ENCODE measurements at places on chromosomes 11 and 22.
A peak's percentile ranks its signal among the peaks of the same experiment; 100 is the strongest.

DNA sequence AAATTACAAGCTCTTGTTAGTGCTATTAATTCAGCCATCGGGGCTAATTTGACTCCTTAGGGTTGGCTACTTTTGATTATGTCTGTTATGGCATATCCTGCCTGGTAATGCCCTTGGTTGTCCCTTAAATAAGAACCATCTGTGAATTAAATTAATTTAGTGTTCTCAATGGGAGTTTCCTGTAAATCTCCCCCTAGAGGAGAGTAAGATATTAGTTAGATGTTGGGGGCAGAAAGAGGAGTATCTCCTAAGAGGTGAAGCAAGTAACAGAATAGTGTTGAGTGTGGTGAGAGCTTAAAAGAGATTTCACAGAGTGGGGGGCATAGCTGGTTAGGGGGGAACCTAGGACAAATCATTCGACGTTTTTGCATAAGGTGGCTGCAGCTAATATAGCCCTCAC lies 1126.9 kb downstream of the JRKL start:
- DNase-seq: peak; percentile 7

DNA sequence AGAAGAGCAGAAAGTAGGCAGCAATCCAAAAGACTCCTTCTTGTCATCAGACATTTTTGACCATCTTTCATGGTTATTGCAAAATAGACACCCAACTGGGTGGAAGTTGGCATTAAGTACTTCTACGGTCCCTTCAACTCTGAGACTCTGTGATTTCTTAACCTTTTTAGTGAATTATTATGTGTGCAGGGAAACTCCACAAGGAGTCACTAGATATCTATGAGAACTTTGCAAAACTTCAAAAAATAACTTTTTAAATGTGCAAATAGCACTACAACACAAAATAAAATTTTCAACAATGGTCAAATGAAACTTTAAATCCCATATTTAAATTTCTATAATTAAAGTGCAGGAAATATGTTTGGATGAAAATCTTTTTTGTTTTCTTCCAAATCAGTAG lies 88.7 kb downstream of the SLC17A6 start:
- no peak for DNase-seq

- DNase-seq: no peak
These were observed 59.1 kb upstream of the MPEG1 start for GRCh38 chr11:59271811-59272327.

GRCh38 chr11:76107971-76108370 lies 98.3 kb downstream of the WNT11 start:
- no peak for DNase-seq

DNA sequence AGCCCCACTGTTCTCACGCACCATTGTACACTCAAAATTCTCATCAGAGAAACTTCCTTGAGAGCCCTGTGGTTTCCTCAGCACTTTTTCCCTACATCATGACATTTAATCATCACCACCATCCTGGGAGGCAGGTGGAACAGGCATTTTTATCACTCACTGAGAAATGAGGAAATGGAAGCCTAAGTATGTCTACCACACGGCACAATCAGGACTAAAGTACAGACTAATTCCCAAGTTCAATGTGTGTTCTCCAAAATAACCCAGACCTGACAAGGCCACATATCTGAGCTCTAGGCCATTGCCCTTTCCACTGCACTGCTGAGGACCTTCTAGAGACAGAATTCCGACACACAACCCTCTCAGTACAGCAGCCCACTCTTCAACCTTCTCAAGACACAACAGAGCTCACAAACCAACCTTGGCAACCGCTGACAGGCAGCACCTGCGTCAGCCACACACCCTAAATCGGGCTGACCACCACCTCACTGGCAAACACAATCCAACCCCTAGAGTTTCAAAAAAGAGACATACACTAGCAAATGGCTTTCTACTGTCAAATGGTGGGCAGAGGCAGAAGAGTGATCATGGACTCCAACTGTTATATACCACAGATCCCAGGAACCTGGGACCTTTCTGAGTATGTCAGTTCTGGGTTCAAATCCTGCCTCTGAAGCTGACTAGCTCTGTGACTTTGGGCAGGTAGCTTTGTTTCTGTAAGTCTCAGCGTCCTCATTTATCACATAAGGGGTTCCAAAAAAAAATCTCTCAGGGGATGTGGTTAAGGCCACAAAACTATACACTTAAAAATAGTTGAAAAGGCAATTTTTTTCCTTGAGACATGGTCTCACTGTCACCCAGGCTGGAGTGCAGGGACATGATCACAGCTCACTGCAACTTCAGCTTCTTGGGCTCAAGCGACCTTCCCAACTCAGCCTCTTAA lies 16.3 kb downstream of the SMCO4 start:
- DNase-seq: no peak

GRCh38 chr11:70816156-70816678 lies 417.9 kb downstream of the CTTN start:
- no peak for DNase-seq

DNA sequence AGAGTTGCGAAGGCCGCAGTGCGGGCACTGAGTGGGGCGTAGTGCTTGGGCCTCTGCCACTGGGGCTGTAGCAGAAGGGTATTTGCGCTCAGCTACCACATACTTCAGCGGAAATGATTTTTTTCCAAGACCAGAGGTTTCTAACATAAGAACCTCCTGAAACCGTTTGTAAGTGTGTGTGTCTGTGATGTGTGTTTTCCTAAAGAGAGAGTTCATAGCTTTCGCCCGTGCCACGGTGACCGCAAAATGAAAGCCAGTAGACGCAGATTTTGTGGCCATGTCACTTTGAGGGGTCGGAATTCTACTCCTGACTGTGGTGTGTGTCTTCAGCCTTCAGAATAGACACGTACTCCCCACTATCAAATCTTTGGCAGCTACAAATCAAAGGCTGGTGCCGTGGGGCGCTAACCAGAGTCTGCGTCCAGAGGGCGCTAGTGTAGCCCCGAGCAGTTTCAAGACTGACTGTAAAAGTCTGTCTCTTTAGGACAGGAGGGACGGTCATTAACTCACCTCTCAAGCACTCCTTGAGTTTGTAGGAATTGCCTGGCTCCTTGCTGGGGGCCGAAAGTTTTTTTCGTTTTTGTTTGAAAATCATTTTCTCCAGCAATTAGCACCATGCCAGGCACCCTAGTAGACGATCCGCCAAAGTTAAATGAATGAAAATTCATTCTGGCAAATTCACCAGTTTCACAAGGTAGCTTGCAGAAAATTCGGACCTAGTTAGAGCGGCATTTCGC lies 2.5 kb upstream of the CALCA start:
- peak; percentile 55 for DNase-seq

- no peak for DNase-seq
These were observed 20.5 kb downstream of the MRGPRX2 start for GRCh38 chr11:19040051-19040450.

- DNase-seq: peak; percentile 92
These were observed 106.8 kb downstream of the RBFOX2 start for GRCh38 chr22:35921777-35922176.

- no peak for DNase-seq
These were observed 245.0 kb upstream of the B3GAT1 start for GRCh38 chr11:134656861-134657540.

All from ELR (cell line).